ENCODE measurements at places on chromosomes 6 and 20. TPM values are rescaled to one million over a fixed set of nuclear protein-coding genes. Genes with fewer than 3 reads are reported as not detected.

Gene ANGPT4
- total RNA-seq: not detected

Gene TSPO2
- not detected for total RNA-seq

Gene TOP1
- 20.6 TPM for total RNA-seq

Gene SOX18
- 34.3 TPM for total RNA-seq

Gene C6orf163
- 1.6 TPM for total RNA-seq

Gene HRH3
- total RNA-seq: not detected

DNA sequence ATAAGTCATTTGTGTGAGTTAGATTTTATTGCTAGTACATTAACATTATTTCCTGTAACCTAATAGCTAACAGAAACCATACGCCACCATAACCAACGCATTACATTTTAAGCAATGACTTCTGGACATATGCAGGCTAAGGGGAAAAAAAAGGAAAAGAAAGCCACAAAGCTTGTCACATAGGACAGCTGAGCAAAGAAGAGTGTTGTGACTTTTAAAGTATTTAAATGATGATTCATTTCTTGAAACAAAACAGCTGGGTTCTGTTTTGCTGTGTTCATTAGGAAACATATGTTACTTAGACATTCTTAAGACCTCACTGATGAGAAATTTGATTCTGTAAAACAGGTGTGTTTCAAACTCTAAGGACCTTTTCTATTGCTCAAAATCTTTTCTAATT is 171.4 kb downstream of the COL9A1 start:
- no peak for DNase-seq

- DNase-seq: no peak
Measured at GRCh38 chr20:58985656-58986055, 4.6 kb downstream of the NELFCD start.

DNA sequence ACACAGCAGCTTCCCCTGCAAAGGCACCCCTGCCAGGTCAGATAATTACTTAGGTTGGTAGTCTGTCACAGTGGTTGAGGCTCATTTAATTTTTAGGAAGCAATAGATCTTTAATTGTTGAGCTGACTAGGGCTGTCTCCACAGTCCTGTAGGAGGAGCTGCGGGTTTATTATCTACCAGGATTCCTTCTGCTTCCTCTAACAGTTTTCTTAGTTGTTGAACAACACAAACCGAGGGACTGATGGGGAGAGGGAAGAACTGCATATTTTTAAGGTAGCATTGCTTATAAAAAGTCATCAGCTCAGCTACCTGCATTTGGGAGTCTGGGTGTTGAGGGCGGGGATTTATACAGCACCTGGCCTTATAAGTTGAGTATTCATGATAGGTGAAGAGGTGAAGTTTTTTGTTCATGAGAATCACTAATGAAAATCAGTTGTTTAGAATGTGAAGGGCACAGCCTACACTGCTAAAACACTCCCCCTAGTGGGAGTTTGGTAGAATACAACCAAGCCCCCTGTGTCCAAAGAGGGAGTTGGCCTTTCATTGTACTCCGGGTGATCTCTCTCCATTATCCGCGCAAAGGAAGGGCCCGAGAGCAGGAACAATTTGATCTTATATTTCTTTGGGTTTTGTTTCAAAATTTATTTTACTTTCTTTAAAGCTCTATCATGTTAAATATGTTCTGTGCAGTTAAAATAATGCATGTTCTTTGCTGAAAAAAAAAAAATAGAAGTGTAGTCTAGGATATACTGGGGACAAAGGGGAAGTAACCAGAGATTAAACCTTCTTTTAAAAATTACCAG is 69.6 kb downstream of the SSR1 start:
- DNase-seq: no peak

DNA sequence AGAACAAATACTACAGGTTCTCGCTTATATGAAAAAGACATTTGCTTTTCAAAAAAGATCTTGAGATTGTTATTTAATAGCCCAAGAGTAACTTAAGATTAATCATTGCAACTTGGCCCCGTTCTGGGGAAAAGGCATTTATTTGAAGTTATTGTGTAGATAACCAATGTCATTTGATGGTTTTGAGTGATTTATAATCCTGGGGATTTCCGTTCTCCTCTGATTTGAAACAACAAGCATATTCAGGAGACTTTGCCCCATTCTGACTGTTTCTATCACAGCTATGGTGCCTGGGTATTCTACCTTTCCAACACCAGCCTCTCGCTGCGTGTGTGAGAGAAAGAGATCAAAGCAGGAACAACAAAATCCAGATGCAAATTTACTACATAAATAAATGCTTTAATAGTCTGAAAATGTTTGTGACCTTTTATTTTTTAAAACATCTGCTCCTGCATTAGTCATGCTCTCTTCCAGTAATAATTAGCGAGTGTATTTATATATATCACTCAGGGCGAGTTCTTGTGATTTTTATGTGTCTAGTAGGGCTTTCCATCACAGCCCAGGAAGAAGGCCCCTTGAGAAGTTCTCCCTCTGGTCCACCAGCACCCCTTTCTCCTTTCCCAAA is 197.9 kb upstream of the FOXQ1 start:
- no peak for DNase-seq

- no peak for DNase-seq
Measured at GRCh38 chr6:33323623-33323948, 6.0 kb upstream of the ZBTB22 start.

GRCh38 chr6:43016176-43016942 is 2.3 kb downstream of the KLHDC3 start:
- peak; percentile 40 for DNase-seq

- DNase-seq: no peak
Measured at GRCh38 chr6:109695468-109695867, 4.4 kb downstream of the FIG4 start.

- DNase-seq: no peak
Measured at GRCh38 chr20:63538204-63539091, 1.3 kb upstream of the PTK6 start.

- no peak for DNase-seq
Measured at GRCh38 chr20:61321481-61321880, 69.4 kb downstream of the CDH4 start.
